AG09309 (cell line): ENCODE measurements at places on chromosomes 13 and 19.

DNA sequence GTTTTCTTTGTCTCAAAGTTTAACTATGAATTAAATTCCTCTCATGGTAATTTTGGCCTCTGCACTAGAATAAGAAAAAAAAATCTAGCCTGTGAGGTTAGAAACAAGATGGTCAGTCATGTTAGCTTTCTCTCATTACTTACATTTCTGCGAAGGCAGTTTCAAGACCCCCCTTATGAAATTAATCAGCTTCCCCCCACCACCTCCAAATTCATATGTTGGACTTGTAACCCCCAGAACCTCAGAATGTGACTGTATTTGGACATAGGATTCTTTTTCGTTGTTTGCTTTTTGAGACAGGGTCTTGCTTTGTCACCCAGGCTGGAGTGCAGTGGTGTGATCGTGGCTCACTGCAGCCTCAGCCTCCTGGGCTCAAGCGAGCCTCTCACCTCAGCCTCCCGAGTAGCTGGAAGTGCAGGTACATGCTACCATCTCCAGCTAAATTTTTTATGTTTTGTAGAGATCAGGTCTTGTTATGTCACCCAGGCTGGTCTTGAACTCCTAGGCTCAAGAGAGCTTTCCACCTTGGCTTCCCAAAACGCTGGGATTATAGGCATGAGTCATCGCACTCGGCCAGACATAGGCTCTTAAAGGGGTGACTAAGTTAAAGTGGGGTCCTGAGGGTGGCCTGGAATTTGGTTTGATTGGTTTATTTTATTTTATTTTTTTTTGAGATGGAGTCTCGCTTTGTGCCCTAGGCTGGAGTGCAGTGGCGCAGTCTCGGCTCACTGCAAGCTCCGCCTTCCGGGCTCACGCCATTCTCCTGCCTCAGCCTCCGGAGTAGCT, 1.4 kb downstream of the PLA2G4C start:
- no peak for DNase-seq

GRCh38 chr13:107139006-107139405, 571.1 kb upstream of the ARGLU1 start:
- no peak for DNase-seq

- DNase-seq = no peak
Observed at GRCh38 chr13:84641491-84641890, 759.2 kb upstream of the SLITRK1 start.

DNA sequence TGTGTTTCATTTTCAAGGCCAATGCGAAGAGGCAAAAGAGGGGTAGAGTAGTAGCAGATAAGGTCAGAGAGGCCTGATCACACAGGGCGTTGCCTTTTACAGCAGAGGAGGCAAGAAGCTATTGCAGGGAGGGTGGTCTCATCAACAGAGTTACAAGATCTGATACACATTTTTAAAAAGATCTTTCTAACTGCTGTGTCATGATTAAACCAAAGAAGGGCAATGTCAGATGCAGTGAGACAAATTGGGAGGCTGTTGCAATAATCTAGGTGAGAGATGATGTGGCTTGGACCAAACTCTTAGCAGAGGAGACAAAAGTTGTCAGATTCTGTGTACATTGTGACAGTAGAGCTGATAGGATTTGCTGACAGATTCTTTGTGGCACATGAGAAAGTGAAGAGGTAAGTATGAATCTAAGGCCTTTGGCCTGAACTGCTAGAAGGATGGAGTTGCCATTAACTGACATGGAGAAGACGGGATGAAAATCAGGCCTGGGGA, 13.0 kb upstream of the LRRC63 start:
- DNase-seq = no peak

GRCh38 chr19:10543420-10544241, at the start of gene ATG4D:
ATG4D (plus strand) TSS chr19:10543904; CDS start chr19:10544091, 187 bp downstream.
- no peak for DNase-seq

- DNase-seq = no peak
Observed at GRCh38 chr13:43661161-43661830, 125.5 kb downstream of the ENOX1 start.

DNA sequence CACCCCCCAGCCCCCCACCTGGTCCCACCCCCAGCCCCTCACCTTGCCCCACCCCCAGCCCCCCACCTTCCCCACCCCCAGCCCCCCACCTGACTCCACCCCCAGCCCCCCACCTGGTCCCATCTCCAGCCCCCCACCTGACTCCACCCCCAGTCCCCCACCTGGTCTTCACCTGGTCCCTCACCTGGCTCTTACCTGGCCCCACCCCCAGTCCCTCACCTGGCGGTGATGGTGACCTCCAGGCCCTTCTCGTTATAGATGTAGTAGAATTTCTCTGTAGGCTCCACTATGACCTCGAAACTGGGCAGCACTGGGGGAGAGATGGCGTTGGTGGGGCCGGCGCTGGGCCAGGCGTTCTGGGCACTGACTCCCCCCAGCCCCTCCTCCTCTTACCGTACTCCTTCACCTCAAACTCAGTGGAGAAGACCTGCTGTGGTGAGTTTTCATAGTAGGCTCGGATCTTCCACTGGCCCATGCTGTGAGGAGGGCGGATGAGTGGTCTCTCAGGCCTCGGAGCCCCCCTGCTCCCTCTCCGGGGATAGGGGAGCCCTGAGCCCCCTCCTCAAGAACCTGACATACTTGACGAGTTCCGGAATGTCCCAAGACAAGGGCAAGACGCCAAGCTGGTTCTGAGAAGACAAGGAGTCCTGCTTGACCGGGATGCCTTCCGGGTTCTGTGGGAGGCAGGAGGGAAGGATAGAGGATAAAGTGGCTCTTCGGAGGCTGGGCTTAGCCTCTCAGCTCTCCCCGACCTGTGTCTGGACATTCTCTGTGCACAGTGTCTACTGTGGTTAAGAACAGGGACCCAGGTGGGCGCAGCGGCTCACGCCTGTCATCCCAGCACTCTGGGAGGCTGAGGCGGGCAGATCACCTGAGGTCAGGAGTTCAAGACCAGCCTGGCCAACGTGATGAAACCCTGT, 6.4 kb downstream of the C3 start:
- no peak for DNase-seq

DNA sequence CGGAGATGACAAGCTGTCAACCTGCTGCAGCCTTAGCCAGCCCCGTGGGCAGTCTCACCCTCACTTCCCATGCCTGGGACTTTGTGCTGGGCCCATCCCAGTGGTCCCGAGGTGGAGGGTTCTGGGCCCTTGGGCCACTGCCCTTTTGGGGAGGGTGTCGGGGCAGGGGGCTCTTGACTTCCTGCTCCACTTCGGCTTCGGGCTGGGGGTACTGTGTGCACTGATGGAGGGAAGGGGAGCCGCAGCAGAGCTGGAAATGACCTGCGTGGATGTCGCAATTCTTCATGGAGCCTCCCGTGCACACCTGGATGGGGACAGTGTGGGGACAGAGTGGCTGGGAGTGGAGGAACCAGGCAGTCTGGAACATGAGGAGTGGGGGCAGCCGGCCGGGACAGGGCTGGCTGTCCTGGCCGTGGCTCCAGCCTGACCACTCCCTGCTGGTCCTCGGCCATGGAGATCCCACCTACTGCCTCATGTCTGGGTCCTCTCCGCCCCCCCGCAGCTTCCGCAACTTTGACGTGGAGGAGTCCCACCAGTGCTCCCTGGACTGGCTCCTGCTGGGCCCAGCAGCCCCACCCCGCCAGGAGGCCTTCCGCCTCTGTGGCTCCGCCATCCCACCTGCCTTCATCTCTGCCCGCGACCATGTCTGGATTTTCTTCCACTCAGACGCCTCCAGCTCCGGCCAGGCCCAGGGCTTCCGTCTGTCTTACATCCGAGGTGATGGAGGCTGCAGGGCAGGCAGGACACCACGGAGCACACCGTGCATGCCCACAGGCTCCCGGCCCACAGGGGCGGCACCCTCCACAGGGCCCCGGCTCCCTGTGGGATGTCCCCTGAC, 10.2 kb downstream of the LRP3 start:
- DNase-seq = no peak

- DNase-seq = no peak
Observed at GRCh38 chr19:30908262-30908771, 440.9 kb downstream of the TSHZ3 start.

DNA sequence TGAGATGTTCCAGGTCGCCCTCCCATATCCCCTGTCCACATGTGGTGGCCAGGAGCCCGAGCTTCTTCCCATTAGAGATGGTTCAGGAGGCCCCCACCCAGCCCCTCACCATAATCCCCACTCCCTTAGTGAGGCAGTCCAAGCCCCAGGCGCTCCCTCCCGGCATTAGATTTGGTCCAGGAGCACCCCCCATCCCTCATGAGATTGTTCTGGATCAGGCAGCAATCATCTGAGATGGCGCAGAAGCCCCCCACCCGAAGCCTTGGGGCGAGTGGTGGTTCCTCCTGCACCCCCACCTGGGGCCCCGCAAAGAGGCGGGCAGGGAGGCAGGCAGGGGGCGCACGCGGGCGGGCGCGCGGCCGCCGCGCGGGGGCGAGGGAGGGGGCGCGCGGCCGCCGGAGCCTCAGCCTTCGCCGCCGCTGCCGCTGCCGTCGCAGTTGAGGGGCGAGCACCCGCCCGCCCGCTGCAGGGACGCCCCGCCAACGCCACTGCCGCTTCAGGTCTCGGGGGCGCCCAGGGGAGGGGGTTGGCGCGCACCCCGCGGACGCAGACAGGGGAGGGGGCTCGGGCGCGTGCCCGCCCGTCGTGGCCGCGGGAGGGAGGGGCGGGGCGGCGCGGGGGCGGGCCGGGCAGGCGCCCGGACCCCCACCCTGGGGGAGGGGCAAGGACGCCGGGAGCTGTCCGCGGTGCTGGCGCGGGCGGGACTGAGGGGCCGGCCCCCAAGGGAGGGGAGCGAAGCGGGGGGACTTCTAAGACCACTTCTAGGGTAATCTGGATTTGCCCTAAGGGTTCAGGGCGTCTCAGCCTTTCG, 46.4 kb upstream of the SHKBP1 start:
- DNase-seq = no peak

DNA sequence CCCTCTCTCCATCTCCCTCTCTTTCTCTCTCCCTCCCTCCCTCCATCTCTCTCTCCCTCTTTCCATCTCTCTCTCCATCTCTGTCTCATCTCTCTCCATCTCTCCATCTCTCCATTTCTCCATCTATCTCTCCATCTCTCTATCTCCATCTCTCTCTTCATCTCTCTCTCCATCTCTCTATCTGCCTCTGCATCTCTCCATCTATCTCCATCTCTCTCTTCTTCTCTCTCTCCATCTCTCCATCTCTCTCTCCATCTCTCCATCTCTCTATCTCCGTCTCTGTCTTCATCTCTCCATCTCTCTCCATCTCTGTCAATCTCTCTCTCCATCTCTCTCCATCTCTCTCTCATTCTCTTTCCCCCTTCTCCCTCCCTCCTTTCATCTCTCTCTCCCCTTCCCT, 56.1 kb upstream of the NFIC start:
- no peak for DNase-seq

DNA sequence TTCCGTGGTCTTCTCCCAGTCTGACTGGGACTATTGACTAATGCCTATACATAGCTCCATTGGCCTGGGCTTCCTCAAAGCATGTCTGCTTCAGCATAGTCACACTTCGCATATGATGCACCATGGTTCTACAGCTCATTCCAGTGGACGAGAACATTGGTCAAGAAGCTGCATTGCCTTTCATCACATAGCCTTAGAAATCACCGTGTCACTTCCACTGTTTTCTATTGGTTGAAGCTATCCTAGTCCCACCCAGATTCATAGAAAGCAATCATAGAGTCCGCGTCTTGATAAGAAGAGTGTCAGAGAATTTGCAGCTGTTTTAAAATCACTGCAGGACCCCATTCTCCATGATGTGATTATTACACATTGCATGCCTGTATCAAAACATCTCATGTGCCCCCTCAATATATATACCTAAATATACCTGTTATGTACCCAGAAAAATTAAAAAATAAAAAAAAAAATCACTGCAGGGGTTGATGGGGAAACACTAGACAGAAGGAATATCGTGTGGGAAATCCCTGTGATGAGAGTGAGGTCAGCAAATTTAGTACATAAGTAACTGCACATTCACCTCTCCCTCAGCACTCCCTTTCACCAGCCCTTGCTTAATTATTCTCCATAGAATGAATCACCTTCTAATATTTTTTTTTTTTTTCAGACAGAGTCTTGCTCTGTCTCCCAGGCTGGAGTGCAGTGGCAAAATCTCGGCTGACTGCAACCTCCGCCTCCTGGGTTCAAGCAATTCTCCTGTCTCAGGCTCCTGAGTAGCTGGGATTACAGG, 2.2 kb upstream of the ARHGAP33 start:
- no peak for DNase-seq

GRCh38 chr13:83880275-83881139, 1.8 kb downstream of the SLITRK1 start:
- DNase-seq = no peak
